ENCODE measurements at places on chromosomes 6 and 20.

GRCh38 chr6:116016846-116017545 is 43.7 kb downstream of the FRK start:
- no peak for DNase-seq

DNA sequence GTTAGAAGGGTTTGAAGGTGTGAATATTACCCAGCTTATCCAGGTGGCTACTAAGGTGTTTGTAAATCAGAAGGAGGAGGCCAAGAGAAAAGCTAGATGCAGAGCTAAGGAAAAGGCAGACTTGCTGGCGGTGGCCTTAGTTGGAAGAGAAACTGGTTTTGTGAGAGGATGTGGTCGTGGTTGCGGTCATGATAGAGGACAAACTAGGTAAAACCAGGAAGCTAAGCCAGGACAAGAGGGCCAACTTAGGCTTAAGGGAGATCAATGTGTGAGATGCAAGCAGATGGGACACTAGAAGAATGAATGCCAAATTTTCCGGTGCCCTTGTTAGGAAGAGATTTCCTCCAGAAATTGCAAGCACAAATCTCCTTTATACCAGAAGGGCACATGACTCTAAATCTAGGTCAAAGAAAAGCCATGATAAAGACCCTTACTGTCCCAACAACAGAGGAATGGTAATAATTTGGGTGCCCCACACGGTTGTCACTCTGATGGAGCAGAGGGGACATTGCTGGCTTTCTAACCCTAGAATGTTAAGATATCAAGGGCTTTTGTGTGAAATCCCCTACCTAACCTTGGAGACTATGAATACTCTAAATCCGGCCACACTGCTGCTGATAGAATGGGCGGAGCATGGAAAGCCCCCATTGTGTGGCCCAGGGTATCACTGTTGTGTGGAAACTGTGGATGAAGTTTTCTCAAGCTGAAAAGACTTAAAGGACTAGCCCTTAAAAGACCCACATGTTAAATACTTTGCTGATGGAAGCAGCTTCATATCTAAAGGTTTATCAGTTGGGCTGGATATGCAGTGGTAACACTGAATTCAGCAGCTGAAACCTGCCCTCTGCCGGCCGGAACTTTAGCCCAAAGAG is 7.8 kb downstream of the IL22RA2 start:
- peak; percentile 16 for DNase-seq

GRCh38 chr6:132734694-132735236 is 20.9 kb upstream of the VNN1 start:
- no peak for DNase-seq

- DNase-seq = no peak
Observed at GRCh38 chr6:11497881-11498280, 39.7 kb upstream of the TMEM170B start.

GRCh38 chr6:156953127-156953478 is 175.9 kb downstream of the ARID1B start:
- no peak for DNase-seq

DNA sequence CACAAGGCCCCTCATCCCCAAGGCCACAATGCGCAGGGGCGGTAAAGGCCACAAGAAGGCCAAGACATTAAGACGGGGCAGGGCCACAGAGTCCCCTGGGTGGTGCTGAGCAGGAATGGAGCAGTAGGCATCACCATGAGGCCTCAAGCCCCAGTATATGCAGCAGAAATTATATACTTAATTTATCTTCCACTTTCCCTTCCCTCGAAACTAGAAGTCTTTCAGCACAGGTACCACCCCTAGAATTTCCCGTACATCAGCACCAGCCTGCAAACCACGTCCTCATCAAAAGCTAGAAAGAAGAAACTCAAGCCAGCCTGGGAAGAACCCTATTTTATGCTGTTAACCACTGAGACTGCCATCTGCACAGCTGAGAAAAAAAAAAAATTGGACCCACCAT is 89.4 kb downstream of the PLG start:
- DNase-seq = no peak

DNA sequence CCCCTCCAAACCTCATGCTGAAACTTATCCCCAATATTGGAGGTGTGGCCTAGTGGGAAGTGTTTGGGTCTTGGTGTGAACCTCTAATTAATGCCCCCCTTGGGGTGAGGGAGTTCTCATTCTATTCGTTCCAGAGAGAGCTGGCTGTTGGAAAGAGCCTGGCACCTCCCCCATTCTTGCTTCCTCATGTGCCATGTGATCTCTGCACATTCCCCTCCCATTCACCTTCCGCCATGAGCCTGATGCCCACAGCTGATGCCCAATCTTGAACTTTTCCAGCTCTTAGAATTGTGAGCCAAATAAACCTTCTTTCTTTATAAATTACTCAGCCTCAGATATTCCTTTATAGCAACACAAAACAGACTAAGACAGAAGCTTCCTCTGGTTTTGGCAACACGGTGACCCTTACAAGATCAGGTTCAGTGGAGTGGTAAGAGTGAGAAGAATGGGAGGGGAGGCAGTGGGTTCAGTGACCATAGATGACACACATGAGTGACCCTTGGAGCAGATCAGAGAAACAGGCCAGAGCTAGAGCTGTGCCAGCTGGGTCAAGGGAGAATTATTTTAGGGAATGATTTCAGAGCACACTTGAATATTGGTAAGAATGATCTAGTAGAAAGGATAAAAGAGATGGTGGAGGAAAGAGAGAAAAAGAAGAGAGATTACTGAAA is 176.4 kb downstream of the LY86 start:
- DNase-seq = no peak

DNA sequence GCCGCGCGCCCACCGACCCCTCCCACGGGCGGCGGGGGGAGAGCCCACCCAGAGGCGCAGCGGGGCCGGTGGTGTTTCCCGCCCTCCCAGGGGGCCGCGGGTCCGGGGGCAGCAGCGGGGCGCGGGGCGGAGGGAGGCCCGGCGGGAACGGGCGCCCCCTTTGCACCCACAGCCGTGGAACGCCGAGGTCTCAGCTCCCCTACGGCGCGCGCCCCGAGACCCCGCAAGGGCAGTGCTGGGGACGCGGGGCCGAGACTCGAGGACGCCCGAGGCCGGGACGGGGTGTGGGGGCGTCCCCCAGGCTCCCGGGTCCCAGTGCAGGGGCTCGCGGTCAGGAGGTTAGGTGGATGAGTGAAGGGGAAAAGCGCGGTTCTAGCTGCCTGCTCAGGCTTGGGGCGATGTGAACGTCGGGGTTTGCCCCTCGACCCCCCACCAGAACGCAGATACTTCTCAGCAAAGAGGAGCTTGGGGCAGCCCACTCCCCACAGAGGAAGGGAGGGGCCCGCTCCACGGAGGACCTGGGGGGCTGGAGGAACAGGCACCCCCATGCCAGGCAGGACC is 65.5 kb upstream of the BHLHE23 start:
- no peak for DNase-seq

- no peak for DNase-seq
Observed at GRCh38 chr6:51292659-51293058, 474.0 kb downstream of the TFAP2B start.

DNA sequence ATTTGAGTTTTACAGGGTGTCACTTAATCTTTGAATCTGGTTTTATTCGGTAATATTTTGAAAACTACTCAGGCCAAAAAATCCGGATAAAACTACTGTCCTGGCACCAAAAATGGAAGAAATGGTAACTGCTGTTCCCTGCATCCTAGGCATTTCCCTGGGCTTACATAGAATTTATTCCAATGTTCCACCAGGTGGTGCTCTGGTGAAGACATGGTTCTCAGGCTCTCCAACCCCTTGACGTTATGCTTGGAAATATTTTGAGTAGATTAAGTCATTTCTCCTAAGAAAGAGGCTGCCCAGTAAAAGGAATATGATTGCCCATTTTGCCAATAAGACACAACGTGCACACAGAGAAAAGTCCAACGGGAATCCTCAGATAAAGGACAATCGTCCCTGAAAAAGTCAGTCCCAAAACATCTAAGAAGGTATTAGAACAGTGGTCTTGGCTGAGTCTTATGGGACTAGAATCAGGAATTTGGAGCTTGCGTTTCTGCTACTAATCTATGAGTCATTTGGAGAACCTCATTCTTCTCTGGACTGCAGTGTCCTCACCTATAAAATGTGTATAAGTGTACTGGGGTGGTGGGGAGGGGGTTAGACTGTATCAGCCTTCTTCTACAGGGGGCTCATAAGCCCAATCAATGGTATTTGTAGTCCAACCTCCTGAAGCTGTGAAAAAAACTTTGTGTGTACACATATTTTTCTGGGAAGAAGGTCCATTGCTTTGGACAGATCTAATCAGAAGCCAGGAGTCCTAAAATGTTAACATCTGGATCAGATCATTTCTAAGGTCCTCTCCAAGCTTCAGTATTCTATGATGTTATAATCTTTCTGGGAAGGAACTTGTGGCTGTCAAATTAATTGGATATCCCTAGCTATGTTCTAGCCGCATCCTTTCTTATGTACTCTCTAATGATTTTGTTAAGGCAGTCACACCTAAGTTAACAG is 131.0 kb upstream of the BMP2 start:
- no peak for DNase-seq

- no peak for DNase-seq
Observed at GRCh38 chr6:137416376-137417109, 77.7 kb downstream of the OLIG3 start.

DNA sequence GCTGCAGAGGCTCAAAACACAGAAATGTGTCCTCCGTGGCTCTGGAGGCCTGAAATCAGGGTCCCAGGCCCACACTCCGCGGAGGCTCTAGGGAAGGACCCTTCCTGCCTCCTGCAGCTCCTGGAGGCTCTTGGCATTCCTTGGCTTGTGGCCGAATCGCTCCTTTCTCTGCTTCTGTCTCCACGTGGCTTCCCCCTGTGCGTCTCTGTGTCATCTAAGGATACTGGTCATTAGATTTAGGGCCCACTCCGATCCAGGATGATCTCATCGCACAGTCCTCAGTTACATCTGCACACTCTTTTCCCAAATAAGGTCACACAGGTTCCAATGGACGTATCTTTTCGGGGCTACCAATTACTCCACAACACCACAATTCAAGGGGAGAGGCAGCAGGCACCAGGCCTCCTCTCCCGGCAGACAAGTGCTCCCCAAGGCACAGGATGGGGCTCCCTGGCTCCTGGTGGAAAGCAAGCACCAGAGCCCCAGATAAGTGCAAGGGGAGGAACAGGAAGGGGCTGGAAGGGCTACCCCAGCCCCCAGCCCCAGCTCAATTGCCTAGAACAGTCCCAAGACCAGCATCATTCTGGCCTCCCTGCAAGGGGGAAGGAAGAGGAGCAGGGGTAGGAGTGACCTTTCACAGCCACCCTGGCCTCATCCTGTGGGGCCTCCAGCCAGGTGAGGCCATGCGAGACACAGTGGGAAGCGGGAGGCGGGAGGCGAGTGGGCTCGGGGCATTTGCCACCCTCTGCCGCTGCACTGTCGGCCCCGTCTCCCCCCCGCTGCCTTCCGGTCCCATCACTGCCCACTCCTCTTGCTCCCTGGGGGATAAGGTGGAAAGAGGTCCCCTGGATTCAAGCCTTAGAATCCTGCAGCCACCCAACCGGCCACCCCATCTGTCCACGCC is 16.3 kb downstream of the NTSR1 start:
- no peak for DNase-seq

- no peak for DNase-seq
Observed at GRCh38 chr20:4053071-4053919, 37.9 kb upstream of the RNF24 start.

- DNase-seq = no peak
Observed at GRCh38 chr6:87982134-87982533, 65.5 kb upstream of the SPACA1 start.

GRCh38 chr6:142429195-142429594 is 127.4 kb downstream of the ADGRG6 start:
- no peak for DNase-seq

GRCh38 chr6:142336787-142337186 is 35.0 kb downstream of the ADGRG6 start:
- DNase-seq = no peak

GRCh38 chr20:1951436-1952115 is 42.3 kb downstream of the PDYN start:
- DNase-seq = no peak

DNA sequence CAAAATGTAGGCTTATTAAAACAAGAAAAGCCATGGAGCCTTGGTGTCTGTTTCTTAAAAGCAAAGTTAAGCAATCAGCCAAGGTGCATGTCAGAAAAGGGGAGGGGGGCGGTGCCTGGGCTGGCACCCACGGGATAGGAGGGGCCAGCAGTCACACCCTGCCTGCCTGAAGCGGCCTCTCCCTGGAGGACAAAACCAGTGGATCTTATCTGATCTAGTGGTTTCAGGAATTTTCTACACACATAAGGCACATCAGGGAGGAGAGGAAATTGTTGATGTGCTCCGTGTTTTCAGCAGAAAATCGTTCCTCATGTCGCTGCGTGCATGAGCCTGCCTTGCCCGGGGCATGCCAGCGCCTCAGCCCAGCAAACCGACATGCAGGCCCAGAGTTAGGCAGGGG is 276.4 kb downstream of the TAF4 start:
- no peak for DNase-seq

- DNase-seq = no peak
Observed at GRCh38 chr6:133242637-133243585, 1.8 kb downstream of the EYA4 start.

DNA sequence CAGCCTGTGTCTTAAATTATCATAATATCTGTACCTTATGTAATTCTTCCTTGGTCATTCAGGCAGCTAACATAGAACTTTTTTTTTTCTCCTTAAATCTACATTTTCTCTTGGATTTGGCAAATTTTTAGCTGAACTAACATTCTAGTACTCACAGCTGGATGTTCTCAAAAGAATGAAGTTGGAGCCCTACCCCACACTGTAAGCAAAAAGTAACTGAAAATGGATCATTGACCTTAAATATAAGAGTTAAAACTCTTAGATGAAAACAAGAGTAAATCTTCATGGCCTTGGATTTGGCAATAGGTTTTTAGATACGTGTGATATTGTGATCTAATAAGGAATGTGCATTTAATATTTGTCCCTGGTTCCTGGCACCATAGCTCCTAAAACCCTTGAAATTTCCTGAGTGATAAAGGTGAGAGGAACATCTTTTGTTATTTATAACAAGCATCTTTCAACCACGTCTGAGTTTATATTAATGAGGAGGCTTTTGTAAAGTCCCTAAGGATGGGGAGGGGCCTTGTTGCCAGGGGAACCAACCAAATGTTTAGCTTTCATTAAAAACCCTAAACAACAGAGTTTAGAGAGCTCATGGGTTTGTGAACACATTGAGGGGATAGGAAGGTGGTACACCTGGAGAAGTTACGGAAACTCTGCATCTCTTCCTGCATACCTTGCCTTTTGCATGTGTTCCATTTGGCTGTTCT is 106.1 kb upstream of the ADGRF4 start:
- DNase-seq = no peak
